ENCODE measurements at places on chromosomes 2 and 18.

- DNase-seq, result no peak
Measured at GRCh38 chr18:56645415-56646016, 5.6 kb upstream of the WDR7 start.

DNA sequence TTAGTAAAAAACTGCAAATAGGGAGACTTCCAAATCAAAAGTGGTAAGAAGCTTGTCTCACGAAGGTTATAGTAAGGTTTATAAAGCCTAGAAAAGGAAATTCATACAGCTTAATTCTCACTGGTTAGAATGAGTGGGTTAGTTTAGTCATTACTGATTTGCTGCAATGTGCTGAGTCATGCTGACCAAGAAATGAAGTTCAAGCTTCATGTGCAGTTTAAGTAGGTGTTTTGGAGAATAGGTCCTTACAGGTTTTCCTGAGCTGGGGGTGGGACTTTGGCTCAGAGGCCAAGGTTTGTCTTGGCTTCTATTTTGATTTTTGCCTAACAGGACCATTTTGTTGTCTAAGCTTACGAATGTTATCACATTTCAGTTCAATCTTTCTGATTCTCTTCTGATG is 15.1 kb downstream of the CLIP4 start:
- DNase-seq, result no peak

GRCh38 chr2:9800975-9801726 is 42.1 kb upstream of the TAF1B start:
- peak; percentile 32 for DNase-seq

DNA sequence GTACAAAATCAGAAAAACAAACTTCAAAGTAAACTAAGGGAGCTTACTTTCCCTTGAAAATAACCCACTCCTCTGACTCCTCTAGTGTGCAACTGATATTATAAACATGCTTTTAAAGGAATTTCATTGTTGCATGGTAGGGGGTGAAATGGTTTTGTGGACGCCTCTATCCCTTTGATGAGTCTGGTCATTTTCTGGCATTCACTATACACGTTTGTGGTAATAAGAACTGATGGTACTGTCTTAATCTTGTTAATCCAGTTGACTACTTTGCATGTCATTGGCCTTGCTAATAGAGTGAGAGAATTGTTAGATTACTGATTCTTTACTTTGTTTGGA is 2.8 kb downstream of the INSIG2 start:
- no peak for DNase-seq

DNA sequence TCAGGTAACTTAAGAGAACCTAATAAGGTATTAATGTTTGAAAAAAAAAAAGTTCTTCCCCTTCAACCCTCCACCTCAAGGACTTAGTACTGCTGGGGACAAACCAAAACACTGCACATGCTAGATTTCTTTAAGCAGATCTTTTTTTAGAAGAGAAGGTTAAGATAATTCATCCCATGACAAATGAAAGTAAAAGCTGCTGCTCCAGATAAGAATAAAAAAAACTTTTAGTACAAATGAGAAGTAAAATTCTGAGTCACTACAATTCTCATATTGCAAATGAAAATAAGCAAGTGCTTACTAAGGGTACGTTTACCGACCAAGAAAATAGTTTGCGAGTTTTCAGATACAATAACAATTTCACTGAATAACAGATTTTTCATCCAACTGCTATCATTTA is 8.9 kb downstream of the STAM2 start:
- no peak for DNase-seq

DNA sequence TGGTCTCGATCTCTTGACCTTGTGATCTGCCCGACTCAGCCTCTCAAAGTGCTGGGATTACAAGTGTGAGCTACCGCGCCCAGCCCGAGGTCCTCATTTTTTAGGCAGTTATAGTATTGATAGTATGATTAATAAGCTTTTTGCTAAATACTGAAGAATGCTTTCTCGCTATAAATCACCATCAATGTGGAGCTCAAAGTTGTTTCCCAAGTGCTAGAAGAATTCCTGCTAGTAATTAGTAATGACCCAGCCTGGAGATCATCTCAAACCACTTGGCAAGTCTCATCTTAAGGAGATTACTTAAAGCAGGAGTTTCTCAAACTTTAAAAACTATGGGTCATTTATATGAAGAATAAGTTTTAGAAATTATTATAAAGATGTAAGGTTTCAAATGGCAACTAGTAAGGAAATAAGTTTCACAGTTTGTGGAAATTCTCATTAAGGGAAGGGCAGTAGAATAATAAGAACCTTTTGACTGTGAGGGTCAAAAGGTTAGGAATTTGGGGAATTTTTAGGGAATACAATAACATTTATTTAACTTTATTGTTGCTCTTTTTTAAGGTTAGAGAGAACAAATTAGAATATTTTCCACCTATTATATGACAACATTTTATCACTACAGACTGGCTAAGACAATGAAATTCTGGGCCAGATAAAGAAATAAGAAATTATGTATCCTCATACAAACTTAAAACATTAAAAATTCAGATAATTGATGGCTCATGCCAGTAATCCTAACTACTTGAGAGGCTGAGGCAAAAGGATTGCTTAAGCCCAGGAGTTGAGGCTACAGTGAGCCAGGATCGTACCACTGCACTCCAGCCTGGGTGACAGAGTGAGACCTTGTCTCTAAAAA is 148.6 kb upstream of the MAP3K20 start:
- no peak for DNase-seq

DNA sequence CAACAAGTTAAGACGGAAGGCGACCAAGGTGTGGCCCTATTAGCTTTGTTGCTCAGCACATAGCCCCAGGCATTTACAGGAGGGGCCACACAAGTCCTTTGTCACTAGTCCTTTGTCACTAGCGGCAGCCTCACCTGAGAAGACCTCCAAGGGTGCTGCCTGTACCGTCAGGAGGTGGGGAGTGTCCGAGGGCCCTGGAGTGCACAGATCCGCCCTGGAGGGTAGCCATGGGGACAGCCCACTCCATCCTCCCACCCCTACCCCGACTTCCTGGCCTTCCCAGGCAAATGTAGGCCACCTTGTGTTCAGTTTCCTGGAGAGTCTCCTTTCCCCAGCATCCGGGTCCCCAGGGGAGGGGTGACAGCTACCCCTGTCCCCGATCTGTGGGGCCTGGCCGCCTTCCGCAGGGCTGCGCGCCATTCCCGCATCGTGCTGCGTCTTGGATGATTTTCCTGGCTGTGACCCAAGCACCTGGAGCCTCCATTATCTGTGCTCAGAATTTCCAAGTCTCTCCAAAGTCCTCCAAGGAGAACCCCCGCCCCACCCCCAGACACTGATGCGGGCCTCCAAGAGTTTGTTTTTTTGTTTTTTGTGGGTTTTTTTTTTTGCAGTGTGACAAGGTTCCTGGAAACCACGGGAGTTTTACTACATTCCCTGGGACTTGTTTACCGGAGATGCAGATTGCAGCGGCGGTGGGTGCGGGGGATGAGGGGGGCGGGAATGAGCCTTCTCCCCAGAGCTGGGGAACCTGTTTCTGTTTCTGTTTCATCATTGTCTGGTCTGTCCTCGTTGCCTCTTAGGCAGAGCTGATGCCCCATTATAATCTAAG is 28.6 kb downstream of the TEX44 start:
- no peak for DNase-seq

DNA sequence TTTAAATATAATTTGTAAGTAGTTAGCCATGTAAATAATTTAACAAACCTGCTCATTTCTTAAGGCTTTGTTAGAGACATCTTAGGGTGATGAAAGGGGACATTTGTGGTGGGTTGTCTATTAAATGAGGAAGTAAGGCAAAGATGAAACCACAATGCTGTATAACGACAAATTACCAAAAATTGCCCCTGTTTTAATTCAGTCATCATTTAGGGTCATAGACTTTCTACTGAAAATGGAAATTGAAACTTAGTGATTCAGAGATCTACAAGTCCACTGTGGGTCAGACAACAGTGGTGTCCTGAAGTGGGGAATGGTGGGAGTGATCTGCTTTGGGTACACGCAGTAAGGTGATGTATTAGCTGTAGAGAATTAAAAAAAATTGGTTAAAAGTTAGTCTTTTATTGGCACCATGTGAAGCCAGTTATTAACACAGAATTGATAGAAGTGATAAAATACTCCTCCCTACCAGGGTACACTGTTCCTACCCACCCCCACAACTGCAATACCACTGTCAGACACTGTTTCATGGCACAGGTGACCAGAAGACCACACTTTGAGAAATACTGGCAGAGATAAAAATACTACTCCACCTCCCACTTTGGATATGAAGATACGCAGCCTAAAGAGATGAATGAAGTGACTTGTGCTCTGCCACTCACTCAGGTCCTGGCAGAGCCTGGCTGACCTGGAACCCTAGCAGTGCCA is 13.4 kb downstream of the CERS6 start:
- no peak for DNase-seq
